Non-pigmented ciliary epithelial cell (primary cell): ENCODE measurements at places on chromosomes 5 and 9.

- DNase-seq: no peak
These were observed 24.2 kb downstream of the PSMB7 start for GRCh38 chr9:124390794-124391658.

GRCh38 chr5:142926549-142926948 lies 156.4 kb downstream of the ARHGAP26 start:
- DNase-seq: no peak

DNA sequence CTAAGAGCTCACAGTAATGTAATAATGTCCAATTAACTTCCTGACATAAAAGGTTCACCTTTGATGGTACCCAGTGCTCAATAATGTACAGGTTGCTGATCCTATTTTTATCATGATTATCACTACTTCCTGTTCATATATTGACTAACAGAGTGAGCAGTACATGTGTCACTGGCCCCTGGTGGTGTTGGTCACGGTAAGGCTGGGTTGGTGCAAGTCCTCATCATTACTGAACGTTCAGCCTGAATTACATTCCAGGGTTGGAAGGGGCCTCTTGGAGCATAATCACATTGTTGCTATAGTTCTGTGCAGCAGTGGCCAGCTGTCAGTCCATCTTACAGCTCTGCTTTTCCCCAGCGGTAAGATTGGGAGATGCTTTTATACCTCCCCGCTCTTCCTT lies 24.2 kb upstream of the CKMT2 start:
- DNase-seq: no peak

DNA sequence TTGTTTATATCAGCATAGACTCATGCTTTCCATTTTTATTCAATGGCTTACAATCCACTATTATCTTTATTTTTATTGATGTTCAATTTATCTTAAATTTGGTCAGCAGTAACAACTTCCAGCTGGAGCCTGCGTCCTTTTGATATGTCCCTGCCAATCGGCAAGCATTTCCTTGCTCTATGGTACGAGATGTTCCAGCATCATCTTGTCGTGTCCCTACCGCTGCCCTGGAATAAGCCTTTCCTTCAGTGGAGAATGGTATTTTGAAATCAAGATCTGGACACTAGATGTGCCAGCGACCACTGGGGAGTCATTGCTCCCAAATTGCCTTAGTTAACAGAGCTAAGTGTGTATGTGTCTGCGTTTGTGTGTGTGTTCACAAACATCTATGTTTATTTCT lies 151.6 kb upstream of the RGMB start:
- no peak for DNase-seq

- no peak for DNase-seq
These were observed 599.3 kb upstream of the TLE4 start for GRCh38 chr9:78972303-78972999.

GRCh38 chr9:71552480-71552879 lies 215.8 kb downstream of the CEMIP2 start:
- no peak for DNase-seq

- no peak for DNase-seq
These were observed 427.8 kb upstream of the C9orf72 start for GRCh38 chr9:28001096-28001495.

DNA sequence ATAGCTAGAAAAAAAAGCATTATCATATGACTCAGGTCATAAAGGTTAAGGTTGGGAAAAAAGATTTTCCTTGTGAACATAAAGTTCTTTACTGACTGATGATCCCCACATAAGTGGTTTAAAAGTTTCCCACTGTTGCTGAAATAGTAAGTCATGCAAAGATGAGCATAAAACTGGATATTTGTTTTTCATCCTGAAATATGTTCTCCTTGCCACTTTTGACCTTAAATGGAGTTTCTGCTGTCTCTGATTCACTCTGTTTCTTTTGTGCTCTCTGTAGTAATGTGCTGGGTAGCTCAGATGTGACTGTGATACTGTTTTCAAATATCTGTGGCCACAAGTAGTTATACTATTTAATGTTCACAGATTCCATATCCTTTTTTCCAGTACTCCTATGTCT lies 162.5 kb upstream of the GAS1 start:
- peak; percentile 44 for DNase-seq

- DNase-seq: no peak
These were observed 12.6 kb downstream of the PBX3 start for GRCh38 chr9:125759764-125760129.

- no peak for DNase-seq
These were observed 129.7 kb upstream of the MAP3K1 start for GRCh38 chr5:56685503-56686217.

- DNase-seq: peak; percentile 1
These were observed 121.0 kb upstream of the RGS7BP start for GRCh38 chr5:64384765-64385164.
